Activated CD4-positive, alpha-beta T cell treated with anti-CD3 and anti-CD28 coated beads, Interleukin-2, amount 50 U/mL, for 4 hours (primary cell): ENCODE measurements at places on chromosomes 4 and X.
A peak's percentile ranks its signal among the peaks of the same experiment; 100 is the strongest.

- DNase-seq: no peak
These were observed 23.7 kb downstream of the TAPT1 start for GRCh38 chr4:16202598-16202997.

DNA sequence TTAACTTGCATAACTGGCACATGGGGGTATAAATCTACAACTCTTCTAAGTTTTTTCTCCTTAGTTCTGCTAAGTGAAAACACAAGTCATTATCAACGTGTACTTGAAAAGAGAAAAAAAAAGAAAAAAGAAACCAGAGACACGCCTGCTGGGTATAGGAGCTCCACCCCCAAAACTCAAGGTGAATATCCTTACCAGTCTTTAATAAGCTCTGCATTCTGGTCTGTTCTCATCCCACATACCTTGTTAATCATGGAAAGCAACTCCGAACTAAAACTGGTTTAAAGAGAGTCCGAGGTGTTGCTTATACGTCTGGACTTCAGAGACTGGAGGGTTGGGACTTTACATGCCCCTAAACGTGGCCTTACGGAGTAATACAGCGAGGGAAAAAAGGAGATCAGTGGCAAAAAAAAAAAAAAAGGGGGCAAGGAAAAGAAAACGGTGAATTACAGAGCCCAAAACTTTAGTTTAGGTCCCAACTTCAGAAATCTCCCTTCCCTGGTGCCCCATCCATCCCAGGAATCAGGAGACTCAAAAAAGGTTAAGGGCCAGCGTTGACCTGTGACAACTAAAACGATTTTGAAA, 1.0 kb downstream of the PGRMC2 start:
- peak; percentile 7 for DNase-seq

GRCh38 chr4:114688059-114688458, 89.5 kb downstream of the UGT8 start:
- no peak for DNase-seq

- DNase-seq: no peak
These were observed 330.3 kb downstream of the CBLL2 start for GRCh38 chrX:22603060-22603459.

- DNase-seq: no peak
These were observed 12.3 kb downstream of the TLR3 start for GRCh38 chr4:186081202-186081807.

DNA sequence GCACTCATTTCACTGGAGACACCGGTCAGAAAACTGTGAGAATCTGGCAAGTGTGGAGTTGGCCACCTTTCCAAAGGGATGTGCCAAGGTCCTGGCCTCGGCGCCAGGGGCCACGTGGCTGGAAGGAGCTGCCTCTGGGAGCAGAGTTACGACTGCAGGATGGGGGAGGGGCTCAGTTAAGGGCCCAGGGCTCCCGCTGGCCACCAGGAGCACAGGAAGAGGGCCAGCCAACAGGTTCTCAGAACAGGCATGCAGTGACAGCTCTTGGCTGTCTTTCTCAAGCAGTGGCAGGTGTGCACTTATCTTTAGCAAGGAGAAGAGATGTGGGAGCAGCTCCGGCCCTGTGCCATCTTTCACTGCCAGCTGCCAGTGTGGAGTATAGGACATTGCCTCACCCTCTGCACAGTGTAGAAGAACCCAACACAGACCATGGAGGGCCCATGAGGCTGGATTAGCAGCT, 115.9 kb upstream of the RBPJ start:
- no peak for DNase-seq

- DNase-seq: no peak
These were observed 137.8 kb downstream of the GUCY2F start for GRCh38 chrX:109344101-109344500.
